ENCODE measurements at places on chromosomes 2 and 18.

DNA sequence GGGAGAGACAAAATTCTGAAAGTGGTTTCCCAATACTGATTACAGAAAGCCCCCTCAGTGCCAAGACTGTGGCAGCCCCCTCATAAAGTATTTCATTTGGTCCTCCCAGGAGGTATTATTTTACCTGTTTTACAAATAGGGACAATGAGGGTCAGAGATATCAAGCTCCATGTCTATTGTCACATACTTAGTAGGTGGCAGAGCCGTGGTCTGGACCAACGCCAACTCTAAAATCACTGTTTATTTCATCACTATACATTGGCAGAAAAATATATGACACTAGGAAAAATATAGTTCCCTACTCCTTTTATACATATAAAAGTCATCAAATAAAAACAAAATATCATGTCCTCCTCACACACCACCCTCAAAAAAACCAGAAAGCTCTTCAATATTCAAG is 68.6 kb downstream of the DHRS9 start:
- no peak for DNase-seq

DNA sequence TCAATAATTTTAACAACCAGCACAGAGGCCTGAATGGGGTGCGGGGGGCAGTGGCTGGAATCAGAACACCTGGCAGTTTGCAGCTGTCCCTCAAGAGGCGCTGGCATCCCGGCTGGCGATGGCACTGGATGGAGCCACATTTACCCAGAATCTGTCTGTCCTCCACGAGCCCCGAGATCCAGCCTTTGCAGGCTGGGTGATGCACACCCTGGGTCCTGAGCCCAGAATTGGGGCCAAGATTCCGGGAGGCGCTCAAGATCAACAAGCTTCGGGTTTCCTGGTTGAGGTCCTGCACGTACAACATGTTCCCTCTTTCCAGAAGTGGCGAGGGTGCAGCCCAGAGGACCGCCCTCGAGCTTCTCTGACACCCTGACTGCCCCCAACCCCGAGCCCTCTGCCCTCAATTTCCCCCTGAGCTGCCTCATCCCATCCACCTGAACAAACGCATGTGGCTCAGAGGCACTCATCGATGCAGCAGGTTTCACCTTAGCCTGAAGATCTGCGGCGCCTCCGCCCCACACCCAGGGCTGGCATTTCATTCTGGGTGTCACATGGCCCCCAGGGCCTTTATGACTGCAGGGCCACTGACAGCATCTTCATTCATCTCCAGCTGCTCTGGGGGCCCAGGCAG is 97.5 kb downstream of the TFCP2L1 start:
- no peak for DNase-seq

GRCh38 chr2:33236482-33237385 is 239.7 kb upstream of the RASGRP3 start:
- no peak for DNase-seq

GRCh38 chr2:36528274-36528673 is 69.7 kb downstream of the FEZ2 start:
- no peak for DNase-seq

DNA sequence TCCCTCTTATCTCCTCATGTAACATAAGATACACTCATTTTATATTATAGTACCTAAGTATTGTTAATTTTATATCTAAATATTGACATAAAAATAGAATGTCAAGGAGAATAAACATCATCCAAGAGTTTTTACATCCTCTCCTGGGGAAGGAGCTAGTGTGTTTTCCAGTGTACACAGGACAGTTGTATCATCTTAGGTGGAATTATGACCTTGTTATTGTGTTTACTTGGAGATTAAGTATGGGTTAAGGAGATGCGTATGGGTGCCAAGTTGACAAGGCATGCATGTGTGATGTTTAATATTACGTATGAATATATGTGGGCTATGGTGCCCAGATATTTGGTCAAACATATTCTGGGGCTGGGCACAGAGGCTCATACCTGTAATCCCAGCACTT is 11.2 kb upstream of the DDX1 start:
- DNase-seq: no peak

DNA sequence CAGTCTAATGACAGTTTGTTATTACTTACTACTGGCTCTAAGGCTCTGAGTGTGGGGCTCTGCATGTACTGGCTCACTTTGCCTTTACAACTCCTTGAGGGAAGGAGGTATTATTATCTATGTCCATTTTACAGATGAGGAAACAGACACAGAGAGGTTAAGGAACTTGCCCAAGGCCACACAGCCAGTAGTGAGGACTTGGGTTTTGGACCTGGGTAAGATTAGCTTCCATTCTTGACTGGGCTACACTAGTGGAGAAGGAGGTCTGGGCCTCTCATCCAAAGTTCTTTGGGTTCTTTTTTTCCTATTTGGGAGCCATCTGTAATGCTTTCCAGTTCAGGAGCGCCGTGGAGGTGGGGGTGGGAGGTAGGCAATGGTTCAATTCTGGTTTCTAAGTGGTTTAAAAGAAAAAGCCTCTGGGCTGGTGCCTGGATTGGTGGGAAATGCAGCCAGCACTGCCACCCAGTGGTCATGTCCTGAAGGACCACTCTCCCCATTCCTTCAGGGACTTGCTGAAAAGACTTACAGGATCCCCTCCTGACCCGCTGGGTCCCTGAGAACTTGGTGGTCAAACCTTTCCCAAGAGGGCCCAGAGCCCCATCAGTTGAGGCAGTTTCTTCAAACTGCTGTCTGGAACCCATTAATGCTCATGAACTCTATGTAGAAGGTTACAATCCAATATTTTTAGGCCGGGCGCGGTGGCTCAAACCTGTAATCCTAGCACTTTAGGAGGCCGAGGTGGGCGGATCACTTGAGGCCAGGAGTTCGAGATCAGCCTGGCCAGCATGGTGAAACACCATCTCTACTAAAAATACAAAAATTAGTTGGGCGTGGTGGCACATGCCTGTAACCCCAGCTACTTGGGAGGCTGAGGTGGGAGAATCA is 38.6 kb upstream of the NOTO start:
- DNase-seq: peak; percentile 71

DNA sequence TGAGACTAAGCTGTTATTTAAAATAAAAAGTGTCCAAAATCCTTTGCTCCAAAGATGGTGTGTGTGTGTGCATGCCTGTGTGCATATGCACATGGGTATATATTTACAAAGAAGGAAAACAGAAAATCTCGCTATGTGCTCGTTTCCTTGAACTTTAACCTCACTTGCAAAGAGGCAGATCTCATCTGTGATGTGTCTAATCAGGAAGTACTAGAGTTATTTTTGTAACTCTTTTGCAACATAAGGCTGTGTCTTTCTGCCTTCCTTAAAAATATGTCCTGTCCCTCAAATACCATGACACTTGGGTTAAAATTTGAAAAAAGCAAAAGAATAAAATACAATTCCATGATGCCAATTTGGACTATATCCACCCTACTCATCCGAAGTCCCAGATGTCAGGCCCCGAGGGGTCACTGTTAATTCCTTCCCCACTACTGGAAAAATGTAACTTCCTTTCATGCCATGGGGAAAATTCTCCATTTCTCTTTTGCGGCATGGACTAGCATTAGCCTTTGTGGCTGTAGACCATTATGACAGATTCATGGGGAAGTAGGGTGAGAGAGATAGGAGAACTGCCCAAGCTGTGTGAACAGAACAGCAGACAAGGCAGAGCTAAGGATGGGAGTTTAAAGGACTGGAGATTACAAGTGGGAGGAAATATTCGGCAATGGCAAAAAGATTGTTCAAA is 191.3 kb downstream of the MYO1B start:
- no peak for DNase-seq

DNA sequence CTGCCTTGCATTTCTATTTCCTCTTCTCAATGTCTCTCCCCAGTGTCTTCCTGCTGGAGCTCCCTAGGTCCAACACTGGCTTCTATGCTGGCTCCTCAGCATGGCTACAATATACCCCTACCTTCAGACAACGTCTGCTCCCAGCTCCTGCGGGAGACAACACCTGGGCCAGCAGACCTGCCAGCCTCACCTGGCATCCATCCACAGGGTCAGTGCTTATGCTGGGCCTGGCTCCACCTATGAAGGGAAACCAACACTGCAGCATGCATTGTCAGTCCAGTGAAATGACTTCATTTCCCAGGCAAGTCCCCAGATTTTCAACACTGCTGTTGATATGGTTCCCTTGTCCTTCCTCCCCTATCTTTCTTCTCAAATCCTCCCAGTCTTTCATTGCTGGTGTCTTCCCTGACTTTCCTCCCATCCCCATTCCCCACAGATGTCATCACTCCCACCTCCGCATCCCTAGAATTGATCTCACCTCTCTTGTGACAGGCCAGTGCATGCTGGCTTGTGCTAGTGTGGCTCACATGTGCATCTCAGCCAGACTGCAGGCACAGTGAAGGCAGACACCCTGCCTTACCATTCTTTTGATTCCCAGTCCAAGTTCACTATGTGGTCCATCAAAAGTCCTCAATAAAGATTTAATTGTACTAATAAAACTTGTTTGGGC is 98.0 kb downstream of the MYO5B start:
- DNase-seq: no peak

GRCh38 chr2:232349946-232350635 is 28.5 kb upstream of the ALPP start:
- DNase-seq: no peak

- no peak for DNase-seq
These were observed 47.0 kb downstream of the COBLL1 start for GRCh38 chr2:164794432-164795231.

GRCh38 chr2:203143391-203143790 is 95.4 kb upstream of the CYP20A1 start:
- DNase-seq: no peak

GRCh38 chr18:3725115-3725514 is 275.1 kb downstream of the TGIF1 start:
- DNase-seq: no peak

GRCh38 chr2:46876741-46877384 is 38.7 kb downstream of the MCFD2 start:
- no peak for DNase-seq

GRCh38 chr2:195730912-195731311 is 73.9 kb downstream of the SLC39A10 start:
- no peak for DNase-seq

DNA sequence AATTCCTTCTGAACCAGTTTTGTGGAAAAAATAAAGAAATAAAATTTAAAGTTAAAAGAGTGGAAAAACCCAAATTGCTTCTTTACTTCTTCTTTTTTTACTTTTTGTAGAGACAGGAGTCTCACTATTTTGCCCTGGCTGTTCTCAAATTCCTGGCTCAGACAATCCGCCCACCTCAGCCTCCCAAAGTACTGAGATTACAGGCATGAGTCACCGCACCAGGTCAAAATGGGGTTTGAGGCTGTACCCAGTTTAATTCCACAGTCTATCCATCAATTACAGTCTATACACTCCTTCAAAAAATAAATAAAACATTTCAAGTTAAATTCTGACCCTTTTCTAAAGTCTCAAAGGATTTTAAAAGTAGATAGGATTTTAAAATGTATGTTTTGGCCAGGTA is 120.3 kb downstream of the FAM161A start:
- DNase-seq: no peak

DNA sequence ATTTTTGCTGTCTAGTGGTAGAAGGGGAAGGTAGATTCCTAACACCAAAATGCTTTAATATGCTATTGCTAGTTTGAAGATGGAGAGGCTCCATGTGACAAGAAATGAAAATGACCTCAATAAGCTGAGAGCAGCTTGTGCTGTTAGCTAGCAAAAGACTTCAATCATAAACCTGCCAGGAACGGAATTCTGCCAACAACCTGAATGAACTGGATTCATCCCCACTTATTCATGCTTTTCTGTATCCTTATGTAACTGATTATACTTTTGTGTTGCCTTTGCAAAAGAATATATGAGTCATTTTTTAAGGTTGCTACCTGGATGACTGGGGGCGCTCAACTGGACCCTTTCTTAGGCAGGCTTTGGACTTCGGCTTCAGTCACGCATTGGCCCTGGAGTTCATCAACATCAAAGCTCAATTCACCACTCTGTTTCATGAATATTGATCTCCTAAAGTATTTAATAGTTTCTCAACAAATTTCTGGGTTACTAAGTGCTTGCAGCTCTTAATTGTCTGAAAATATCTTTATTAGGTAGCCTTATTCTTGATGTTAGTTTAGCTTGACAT is 97.5 kb upstream of the KCNJ3 start:
- DNase-seq: no peak

DNA sequence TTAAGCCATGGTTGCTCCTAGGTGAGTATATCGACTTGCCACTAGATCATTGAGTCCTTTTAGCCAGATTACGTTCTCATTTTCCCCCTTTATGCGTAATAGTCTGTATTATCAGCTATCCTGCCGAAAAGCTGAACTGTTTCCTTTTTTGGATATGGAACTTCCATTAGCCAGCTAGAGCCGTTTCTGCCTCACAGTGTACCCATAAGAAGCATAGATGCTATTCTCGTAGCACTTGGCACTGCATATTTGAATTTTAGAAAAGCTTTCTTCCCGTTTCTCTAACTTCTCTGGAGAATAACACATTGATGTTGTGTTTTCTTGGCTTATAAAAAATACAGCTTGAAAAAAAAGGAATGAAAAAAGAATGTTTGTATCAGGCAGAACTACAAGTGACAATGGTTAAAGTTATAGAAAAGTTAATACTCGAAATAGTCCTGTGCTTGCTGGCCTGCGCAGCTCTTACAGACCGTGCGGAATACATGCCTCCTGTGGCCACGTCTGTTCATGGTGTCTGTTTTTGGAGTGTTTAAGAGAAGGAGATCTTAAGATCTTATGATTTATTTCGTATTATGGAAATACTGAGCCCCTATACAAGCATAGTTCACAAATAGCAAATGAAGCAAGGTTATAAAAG is 710 bp downstream of the DUSP19 start:
- DNase-seq: no peak

DNA sequence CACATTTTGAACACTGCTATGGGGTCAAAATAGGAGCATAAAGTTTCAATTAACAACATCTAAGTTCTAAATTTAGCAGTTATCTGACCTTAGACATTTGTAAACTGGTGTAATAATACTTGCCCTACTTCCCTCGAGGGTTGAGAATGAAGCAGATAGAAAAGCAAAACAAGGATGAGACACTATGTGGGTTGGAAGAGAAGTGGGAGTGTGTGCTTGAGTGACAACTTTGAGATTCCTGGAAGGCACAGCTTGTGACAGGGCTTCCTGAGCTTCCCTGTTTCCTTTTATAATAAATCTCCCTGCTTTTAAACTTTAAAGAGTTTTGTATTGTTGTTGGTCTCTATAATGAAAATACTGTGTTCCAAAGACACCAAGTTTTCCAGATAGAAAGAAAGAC is 128.6 kb upstream of the CHST9 start:
- no peak for DNase-seq

- no peak for DNase-seq
These were observed 385.2 kb downstream of the CDH7 start for GRCh38 chr18:66136039-66136438.

GRCh38 chr2:95159690-95160449 is at the start of gene ZNF514:
TSS of gene ZNF514 (minus strand) at chr2:95159848. CDS start at chr2:95153253, 6,595 bp downstream.
- DNase-seq: peak; percentile 74

- DNase-seq: no peak
These were observed 202.1 kb downstream of the EIPR1 start for GRCh38 chr2:3175568-3175955.

- no peak for DNase-seq
These were observed 105.9 kb downstream of the SOX11 start for GRCh38 chr2:5798084-5798483.

GRCh38 chr2:182283512-182283911 is 143.3 kb downstream of the PDE1A start:
- DNase-seq: no peak

GRCh38 chr2:197168705-197169104 is 141.9 kb downstream of the ANKRD44 start:
- peak; percentile 74 for DNase-seq

- no peak for DNase-seq
These were observed 32.0 kb downstream of the SLC14A1 start for GRCh38 chr18:45755934-45756333.

GRCh38 chr18:63457977-63458376 is 18.8 kb upstream of the SERPINB5 start:
- no peak for DNase-seq
